Left lobe of liver (tissue), 2 donors: ENCODE measurements at places on chromosomes 1 and 21.

DNA sequence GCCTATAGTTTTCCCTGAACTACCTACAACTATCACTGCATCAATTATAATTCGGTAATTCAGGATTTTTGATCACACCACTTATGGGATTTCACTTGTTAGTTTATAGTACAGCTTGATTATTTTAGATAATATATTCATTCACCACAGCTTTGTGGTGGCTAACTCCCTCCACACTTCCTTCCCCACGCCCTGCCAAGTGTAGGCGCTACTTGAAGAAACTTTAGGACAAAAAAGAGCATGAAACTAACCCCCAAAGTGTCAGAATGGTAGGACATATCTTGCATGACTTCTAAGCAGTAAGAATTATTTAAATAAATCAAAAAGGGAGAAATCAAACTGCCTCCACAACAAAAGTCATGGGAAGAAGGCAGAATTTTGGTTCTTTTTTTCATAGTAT lies 70.1 kb downstream of the LHX9 start:
- no peak for DNase-seq

DNA sequence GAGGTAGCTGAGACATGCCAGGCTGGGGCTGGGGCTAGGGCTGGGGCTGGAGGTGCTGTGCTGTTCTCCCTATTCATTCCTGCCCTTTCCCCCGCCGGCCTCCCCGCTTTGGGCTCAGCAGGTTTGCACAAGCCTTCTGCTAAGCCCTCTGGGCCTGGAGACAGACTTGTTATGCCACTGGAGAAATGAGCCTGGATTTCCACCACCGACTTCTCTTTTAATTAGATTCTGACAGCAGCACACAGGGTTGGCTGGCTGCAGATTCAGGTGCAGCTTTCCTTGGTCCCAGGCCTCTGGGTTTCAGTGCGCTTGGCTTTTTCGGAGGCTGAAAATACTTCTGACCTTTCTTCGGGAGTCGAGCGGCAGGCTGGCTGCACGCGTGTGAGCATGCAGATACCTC lies 71.5 kb upstream of the ACTL8 start:
- DNase-seq, result no peak

- no peak for DNase-seq
Measured at GRCh38 chr21:45076245-45076711, 1.9 kb downstream of the ADARB1 start.

- DNase-seq, result no peak
Measured at GRCh38 chr21:42294273-42294880, 20.8 kb downstream of the TFF3 start.

GRCh38 chr1:23263380-23263887 lies 46.1 kb upstream of the HTR1D start:
- DNase-seq, result no peak

DNA sequence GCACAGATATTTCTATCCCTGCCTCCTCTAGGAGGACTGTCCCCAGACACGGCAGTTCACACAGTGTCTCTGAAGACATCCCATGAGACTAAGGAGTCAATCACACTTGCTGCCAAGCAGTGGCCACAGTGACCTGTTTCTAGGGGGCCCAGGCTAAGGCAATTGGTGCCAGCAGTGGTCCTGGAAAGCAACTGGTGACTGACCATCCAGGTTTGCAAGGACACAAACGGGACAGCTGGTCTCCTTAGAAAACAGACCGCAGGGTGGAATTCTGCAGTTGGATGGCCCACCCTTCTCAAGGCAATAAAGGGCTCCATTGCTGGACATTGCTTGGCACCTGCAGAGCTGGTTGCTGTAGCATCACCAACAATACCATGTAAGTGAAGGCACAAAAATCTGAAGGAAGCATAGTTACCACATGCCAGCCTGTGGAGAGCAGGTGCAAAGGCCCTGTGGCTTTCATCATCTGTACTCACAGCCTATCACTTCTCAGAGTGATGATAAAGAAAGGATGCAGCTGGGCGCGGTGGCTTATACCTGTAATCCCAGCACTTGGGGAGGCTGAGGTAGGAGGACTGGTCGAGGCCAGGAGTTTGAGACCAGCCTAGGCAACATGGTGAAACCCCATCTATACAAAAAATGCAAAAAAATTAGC lies 81.5 kb downstream of the STUM start:
- DNase-seq, result no peak

DNA sequence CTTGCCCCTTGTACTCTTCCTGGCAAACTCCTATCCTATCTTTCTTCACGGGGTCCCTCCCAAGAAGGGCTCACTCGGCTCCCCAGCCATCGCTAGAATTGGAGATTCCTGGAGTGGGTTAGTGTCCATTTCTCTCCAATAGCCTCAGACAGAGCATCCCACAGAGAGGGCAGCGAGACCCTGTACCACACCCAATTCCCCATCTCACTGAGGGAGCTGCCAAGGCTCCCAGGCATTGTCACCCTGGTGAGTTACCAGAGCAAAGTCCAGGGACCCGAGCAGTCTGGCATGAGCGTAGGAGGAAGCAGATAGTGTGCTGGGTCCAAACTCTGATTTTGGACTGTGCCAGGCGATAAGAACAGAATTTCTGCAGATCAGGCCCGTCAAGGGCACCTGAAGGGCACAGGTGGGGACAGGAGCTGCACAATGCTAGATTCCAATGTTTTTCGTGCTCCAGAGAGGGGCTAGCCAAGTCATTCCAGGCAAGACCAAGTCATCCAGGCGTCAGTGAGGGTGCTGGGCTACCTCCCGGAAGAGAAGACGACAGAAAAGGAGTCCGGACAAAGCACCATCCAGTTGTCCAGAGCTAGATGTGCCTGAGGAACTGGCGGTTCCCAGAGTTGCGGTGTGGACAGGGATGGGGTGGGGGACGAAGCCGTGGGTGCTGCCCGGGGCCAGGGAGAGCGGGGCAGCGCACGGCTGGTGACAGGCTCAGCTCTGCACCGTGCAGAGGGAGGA lies 15.3 kb downstream of the AKR7A3 start:
- DNase-seq, result peak; percentile 90

DNA sequence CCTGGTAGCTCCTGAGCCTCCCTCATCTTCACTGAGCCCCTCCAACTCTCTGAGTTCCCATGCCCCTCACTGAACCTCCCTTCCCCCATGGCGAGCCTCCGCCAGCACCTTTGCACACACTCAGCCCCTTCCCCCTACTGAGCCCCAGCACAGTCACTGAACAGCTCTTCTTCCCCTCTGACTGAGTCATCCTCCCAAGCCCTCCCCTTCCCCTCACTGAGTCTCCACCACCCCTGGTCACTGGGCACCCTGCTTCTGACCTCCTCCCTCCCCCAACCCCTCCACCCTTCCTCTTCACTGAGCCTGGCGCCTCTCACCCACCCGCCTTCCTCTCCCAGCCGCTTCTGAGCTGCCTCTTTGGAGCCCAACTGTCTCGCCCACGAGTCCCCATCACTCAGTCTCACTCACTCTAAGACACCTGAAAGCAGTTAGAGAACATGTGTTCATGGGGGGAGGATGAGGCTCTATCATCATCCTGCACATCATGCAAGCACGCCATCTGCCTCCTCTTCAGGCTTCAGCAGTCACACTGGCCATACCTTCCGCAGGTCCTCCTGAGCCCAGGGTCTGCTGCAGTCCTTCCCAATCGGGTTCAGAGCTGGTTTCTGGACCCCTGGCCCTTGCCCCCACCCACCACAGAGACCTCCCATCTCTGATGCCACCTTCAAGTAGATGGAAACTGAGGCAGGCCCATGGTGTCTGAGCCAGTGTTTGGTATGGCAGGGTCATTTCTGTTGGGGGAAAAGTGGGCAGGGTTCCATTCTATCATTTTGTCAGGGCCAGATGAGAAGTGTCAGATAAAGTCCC lies 2.0 kb upstream of the TRNP1 start:
- no peak for DNase-seq

DNA sequence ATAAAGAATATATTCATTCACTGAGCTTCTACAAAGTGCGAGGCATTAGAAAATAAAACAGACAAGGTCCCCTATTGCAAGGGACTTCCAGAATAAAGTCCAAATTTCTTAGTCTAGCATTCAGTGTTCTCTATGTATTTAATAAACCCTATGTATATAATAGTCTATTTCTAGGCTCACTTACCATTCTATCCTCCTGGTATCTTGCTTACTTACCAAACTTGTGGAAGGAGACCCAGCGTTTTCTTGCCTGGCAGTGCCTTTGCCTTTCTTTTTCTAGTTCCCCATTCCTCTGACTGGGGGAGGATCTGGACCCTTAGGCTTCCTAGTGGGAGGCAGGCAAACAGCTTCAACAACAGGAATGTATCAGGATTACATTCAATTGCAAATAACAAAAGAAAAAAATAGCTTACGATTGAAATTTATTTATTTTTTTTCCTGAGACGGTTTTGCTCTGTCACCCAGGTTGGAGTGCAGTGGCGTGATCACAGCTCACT lies 690 bp upstream of the RNF19B start:
- no peak for DNase-seq

DNA sequence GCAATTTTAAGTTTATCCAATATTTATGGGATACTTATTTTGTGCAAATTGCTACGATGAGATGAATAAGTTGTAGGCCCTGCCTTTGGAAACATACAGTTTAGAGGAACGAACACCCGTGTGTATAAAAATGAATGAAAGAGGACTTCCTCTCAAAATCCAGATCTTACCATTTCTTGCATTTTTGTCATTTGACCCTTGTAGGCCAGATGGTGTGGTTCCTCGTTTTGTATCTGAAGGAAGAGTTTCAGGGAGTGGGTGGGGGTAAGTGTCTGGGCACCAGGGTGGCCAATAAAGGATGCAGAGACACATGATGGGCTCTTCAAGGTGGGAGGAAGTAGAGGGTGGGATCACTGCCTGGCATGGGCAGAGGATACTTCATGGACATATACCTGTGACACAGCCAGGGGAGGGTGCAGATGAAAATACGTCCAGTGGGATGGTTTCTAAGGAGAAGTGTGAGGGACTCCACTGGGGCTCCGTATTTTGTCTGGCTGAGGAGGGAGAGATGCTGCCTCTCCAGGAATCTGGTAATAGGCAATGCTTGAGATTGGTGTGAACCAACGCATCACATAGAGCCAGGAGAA lies 14.4 kb downstream of the MAPKAPK2 start:
- no peak for DNase-seq

DNA sequence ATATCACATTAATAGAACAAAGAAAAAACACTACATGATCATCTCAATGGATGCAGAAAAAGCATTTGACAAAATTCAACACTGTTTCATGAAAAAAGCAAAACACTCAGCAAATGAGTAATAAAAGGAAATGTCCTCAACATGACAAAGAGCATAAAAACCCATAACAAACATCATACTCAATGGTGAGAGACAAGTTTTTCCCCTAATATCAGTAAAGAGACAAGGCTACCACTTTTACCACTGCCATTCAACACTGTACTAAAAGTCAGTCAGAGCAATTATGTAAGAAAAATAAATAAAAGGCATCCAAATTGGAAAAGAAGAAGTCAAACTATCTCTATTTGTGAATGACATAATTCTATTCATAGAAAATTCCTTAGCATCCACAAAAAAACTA lies 64.3 kb downstream of the ZNF644 start:
- DNase-seq, result no peak

DNA sequence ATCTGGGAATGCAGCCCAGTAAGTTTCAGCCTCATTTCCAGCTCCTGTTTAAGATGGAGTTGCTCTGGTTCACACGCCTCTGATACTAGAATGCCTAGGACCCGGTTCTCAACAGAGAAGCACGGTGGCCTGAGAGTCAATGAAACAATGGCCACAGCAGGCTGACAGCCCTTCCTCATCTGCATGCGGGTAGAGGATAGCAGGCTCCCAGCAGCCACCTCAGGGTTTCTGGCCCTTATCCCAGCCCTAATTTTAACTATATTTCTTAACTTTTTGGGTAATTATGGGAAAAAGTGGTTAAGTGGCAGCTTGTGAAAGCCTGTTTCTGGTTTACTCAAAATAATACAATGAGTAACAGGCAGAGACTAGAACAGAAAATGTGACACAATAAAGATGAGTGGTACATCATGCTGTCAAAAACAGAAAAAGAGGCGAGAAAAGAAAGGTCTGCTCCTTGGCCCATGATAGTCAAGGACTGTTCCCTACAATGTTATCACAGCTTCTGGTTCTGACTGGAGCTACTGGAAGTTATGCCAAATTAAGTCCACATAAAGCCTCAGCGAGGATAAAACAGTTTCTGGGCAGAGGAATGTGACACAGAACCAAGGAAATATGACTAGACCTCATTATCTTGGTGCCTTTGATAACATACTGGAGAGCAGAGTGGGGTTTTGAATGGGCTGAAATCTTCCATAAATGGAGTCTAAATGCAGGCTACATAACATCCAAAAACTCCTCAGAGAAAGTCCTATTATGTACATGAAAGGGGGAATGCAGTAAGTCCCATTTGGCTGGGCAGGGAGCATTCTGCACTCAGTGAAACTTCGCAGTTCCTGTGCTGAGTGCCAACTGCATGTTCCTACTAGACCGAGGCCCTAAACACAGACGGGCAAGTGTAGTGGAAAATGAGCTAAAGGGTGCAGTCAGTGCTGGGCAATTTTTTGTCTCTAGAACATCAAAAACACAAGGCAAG lies 92.1 kb downstream of the NIBAN1 start:
- DNase-seq, result no peak

DNA sequence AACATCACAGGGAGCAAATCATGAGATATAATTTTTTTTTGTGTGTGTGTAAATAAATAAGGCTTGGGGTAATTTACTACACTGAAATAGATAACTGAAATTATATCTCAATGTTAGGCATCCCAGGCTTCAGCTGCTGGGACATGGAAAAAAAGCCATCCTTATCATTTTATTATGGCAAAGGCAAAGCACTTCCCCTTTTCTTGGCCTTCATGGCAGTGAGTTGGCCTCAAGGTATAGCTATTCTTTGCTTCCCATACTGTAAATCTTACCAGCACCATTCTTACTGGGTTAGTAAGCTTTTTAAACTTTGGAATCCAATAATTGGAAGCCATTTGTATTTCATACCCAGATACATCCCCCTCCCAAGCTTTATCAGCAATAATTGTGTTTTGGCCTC lies 29.0 kb downstream of the RBM11 start:
- DNase-seq, result no peak

DNA sequence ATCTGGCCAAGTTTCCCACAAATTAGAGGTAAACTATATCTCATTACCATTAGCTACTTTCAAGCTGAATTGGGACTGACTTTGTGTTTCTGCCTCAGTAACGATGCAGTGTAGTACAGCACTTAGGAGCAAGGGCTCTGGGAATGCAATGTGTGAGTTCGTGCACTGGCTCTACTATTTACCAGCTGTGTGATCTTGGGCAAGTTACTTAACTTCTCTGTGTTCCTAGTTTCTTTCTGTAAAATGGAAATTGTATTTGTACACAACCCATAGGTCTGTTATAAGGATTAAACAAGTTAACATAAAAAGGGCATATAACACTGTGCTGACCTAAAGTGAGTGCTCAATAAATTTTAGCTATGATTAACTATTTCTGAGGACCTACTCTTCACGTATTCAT lies 65.0 kb upstream of the CSF1 start:
- no peak for DNase-seq
